Myocyte (in vitro differentiated cells): ENCODE measurements at places on chromosomes 11 and 22.

DNA sequence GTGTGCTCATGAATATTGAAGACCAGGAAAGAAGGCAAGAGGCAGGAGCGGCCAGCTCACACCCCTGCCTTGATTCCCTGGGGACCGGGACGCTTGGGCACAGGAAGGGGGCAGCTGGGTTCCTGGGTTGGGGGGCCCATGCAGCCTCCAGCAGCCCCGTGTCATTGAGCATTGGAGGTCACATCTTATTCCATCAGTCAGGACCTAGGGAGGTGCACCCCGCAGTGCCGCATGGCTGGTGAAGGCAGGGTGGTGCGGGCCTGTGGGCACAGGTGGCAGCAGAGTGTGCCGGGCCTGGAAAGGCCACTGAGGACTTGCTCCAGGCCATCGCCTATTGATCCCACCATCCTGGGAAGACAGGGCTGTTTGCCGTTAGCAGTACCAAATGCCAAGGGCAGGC is 116.3 kb upstream of the NECTIN1 start:
- DNase-seq, result no peak

DNA sequence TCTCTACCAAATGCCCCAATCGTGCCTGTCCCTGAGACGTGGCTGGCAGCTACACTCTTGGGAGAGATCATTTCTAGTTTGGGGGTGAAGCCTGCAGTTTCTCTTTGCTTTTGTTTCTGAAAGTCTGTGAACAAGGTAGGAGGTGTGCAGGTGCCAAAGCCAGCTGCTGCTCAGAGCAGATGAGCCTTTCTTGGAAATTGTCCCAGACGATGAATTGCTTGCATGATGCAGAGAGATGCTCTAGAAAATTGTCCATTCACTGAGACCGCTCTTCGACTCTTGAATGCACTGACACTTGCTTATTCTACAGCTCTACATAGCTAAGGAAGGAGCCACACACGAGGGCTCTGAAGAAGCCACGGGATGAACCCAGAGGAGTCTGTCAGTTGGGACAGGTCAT is 225.6 kb upstream of the E2F8 start:
- no peak for DNase-seq

GRCh38 chr11:128581561-128582272 is 5.6 kb downstream of the ETS1 start:
- no peak for DNase-seq

- peak; percentile 83 for DNase-seq
Observed at GRCh38 chr22:29394931-29395581, 6.7 kb upstream of the AP1B1 start.
